Hindlimb muscle (tissue), 1 donor: ENCODE measurements at places on chromosomes 3 and 15. TPM values are rescaled to one million over a fixed set of nuclear protein-coding genes. Genes with fewer than 3 reads are reported as not detected.

- DNase-seq: no peak
Observed at GRCh38 chr15:38814891-38815290, 250.3 kb upstream of the RASGRP1 start.

- DNase-seq: peak; percentile 23
Observed at GRCh38 chr15:58957101-58957973, 23.9 kb upstream of the SLTM start.

Gene KLHL6
- polyA plus RNA-seq: 1.6 TPM

Gene SYNPR
- not detected for polyA plus RNA-seq

Gene ST3GAL6
- polyA plus RNA-seq: 5.7 TPM

Gene PLAAT1
- polyA plus RNA-seq: 21.1 TPM

DNA sequence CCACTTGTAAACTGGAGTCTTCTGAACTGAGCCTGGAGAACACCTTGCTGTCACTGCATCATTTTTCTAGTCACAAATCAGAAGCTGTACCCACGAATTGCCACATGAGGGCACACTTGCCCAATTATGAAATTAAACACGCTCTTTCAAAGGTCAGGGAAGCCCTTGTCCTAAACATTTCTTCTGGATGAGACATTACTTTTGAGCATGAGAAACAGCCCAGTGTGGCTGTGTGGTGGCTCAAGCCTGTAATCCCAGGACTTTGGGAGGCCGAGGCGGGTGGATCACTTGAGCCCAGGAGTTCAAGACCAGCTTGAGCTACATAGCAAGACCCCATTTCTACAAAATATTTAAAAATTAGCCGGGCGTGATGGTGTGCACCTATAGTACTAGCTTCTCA, 27.5 kb upstream of the CFAP161 start:
- DNase-seq: no peak

GRCh38 chr3:195692354-195692685, 28.5 kb upstream of the MUC20 start:
- peak; percentile 32 for DNase-seq

- no peak for DNase-seq
Observed at GRCh38 chr3:122996038-122996580, 31.5 kb downstream of the SEMA5B start.

Gene STRIT1
- polyA plus RNA-seq: 24.2 TPM

Gene PRICKLE2
- 11.0 TPM for polyA plus RNA-seq

GRCh38 chr3:161349529-161350312, 21.6 kb downstream of the SPTSSB start:
- DNase-seq: no peak
